Kasumi-1 (cell line): ENCODE measurements at places on chromosomes 4 and X.

- DNase-seq, result no peak
These were observed 3.0 kb downstream of the PLXNB3 start for GRCh38 chrX:153766871-153767673.

DNA sequence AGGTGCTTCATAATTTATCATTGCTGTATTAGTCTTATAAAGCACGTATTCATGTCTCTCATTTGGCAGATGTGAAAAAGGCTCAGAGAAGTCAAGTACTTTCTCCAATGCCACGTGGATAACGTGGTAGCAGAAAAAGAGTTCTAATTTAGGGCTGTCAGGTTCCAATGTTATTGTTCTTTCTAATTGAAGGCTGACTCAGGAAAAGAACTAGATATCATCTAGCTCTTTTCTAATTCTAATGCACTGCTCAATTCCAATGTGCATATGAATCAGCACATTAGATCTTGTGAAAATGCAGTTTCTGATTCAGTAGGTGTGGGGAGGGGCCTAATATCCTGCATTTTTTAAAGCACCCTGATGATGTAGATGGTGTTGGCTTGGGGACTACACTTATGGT, 22.8 kb downstream of the AGA start:
- DNase-seq, result no peak

- DNase-seq, result no peak
These were observed 130.8 kb downstream of the ANAPC10 start for GRCh38 chr4:144967161-144967560.

GRCh38 chrX:153576961-153577360, 22.0 kb downstream of the CCNQ start:
- no peak for DNase-seq

DNA sequence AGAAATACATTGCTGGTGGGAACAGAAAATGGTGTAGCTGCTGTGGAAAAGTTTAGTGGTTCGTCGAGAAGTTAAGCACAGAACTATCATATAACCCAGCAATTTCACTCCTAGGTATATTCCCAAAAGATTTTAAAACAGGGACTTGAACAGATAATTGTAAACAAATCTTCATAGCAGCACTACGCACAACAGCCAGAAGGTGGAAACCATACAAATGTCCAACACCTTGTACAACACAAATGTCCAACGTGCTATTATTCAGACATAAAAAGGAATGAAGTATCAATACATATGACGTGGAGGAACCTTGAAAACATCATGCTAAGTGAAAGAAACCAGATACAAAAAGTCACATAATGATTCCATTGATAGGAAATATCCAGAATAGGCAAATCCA, 37.9 kb downstream of the CUL4B start:
- DNase-seq, result no peak

DNA sequence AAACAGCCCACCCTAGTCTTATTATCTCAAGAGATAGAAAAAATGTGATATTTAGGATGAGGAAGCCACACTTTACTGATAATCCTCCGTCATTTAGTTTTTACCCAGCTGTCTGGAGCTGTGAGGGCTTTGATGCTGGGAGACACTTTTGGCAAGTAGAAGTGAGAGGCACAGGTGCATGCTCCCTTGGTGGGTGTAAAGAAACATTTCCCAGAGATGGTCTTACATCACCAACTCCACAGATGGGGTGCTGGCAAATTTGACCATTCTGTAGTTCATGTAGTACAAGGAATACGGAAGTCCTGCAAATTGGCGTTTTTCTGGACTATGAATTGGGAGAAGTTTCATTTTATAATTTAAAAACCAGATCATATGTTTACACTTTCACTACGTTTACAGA, 28.5 kb downstream of the TRIM61 start:
- DNase-seq, result no peak

- no peak for DNase-seq
These were observed 420.4 kb upstream of the AGA start for GRCh38 chr4:177862541-177863176.

DNA sequence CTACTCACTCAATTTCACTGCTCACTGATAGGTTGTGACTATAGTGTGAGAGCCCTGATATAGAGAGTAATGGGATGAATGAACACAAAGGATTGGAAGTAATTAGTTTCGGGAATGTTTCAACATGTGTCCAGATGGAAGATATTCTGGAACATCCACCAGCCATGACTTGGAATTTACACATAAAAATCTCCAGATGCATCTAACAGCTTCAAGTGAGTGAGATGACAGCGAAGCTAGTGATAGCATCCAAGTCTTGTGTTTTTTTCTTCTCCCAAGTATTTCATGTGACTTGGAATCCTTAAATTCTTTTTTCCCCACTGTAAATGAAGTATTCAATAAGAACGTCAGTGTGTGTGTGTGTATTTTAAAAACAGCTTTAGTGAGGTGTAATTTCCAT, 82.1 kb downstream of the CLDN34 start:
- no peak for DNase-seq

GRCh38 chrX:10111364-10112148, 45.2 kb upstream of the CLCN4 start:
- DNase-seq, result no peak

DNA sequence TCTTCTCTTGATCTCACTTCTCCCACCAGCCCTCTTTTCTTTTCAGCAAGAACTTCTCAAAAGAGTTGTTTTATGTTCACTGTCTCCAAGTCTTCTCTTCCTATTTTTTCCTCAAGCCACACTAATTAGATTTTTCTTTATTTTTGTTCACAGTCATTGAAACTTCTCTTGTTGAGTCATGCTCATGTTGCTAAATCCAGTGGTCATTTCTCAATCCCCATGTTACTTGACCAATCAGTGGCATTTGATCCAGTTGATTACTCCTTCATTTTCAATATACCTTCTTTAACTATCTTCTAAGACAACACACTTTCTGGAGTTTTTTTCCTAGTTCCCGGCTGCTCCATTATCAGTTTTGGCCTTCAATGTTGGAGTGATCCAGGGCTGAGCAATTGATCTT, 103.1 kb upstream of the LSM6 start:
- no peak for DNase-seq

GRCh38 chrX:47574076-47574546, 8.1 kb upstream of the TIMP1 start:
- DNase-seq, result no peak

DNA sequence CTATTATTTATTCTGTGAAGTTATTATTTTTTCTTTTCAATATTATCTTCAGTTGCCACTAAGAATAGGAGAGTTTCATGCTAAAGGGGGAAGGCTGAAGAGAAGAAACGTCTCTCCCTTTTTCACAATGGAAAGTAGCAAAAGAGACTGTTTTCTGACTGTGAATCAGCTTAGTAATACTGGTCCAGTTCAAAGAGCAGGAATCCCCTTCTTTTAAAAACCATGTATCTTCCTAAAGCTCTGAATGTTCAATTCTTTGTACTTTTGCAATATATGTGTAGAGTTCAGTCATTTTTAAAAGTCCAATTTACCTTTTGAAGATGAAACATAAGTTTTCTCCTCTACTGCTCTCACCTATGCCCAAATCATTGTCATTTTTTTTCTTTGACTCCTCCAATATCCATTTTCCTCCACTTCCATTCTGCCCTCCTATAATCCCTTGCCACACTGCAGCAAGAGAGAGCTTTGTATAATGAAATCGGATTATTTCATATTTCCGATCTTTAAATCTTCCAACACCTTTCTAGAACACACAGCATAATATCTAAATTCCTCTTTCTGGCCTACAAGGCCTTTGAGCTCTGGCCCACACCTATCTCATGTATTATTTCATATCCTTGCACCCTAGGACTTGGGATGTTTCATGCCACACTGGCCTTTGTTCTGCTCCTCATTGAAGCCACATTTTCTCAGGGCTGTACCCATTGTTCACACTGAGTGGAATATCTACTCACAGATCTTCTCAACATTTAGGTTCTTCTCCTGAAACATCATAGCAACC, 195.3 kb downstream of the CAMK2D start:
- no peak for DNase-seq

DNA sequence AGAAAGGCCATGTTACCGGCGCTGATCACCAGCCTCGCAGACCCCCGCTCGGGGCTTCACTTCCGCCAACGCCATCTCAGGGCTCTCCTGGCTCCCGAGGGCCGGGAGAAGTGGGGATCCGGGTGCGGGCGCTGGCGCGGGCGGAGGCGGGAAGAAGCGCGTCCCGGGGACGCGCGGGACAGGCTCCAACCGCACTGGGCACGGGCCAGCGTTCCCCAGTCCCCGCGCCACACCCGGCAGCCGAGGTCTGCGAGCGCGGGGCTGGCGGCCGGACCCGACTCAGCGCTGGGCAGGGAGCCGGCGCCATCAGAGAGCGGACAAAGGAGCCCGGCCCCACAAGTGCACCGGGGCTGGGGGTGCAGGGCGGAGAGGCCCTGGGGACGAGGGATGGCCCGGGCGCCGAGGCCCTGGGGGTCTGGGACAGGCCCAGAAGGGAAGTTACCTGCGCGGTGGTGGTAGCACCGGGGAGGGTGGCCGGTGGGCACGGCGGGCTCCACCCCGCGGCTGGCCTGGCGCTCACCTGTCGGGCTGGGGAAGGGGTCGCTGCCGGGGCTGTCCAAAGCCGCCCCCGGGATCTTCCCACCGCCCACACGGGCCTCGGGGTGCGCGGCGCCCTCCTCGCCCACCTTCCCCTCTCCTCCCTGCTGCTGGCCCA, 449 bp downstream of the CTPS2 start:
- no peak for DNase-seq

DNA sequence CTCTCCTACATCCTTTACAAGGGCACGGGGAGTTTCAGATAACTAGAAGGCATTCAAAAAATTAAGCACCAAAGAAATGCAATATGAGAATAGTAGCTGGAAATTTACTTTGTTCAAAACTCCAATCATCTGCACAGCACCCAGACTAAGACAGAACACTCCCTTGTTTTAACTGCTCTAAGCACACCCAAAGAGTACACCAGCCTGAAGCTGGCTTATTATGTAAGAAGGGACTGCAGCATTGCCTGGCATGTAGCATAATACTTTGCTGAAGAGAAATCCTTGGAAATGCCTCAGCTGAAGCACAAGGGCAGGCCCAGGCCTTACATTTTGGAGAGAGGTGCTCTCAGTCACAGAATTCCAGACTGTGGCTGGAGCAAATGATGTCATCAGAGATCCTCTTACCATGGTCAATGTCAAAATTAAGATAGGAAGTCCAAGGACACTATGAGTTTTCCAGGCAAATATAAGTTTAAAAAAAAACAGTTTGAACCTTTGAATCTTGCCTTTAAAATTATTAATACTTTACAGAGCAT, 14.8 kb downstream of the ARHGEF6 start:
- no peak for DNase-seq

GRCh38 chrX:40179283-40179682, 81.5 kb upstream of the BCOR start:
- peak; percentile 80 for DNase-seq

GRCh38 chr4:107060388-107060787, 24.3 kb upstream of the DKK2 start:
- DNase-seq, result no peak

- no peak for DNase-seq
These were observed 120.4 kb downstream of the CHIC1 start for GRCh38 chrX:73683236-73683859.

DNA sequence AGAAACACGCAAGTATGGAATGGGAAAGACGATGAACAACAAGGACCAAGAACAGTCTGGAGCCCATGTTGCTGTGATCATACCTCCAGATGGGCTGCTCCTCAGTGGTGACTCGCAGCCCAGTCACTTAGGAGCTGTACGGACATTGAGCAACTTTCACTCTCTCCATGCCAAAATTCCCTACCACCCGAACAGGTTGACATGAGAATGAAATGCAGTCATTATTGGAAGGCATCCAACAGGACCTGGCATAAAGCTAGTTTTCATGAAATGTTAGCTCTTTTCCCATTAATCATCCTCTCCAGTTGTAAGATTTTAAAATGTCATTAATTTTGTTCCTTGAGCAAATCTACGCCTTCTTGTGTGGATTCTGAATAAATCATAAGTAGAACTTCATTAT, 82.7 kb upstream of the GPM6B start:
- DNase-seq, result no peak

DNA sequence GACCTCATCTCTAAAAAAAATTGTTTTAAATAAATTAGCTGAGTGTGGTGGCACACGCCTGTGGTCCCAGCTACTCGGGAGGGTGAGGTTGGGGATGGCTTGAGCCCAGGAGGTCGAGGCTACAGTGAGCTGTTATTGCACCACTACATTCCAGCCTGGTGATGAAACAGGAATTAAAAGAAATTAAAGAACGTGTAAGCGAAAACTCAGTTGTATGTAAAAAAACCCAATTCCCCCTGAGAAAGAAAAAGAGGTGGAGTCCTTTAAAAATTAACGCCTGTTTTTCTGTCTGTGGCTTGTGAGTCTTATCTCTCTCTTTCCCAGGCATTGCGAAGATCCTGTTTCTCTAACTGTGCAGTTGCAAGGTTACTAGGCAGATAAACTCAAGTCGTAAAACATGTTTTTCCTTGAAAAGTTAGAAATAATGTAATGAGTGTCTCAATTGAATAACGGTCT, 22.1 kb downstream of the EPGN start:
- DNase-seq, result no peak

GRCh38 chr4:121462660-121463261, 81.9 kb upstream of the QRFPR start:
- DNase-seq, result peak; percentile 77

- DNase-seq, result no peak
These were observed 27.1 kb upstream of the XK start for GRCh38 chrX:37658343-37659030.

DNA sequence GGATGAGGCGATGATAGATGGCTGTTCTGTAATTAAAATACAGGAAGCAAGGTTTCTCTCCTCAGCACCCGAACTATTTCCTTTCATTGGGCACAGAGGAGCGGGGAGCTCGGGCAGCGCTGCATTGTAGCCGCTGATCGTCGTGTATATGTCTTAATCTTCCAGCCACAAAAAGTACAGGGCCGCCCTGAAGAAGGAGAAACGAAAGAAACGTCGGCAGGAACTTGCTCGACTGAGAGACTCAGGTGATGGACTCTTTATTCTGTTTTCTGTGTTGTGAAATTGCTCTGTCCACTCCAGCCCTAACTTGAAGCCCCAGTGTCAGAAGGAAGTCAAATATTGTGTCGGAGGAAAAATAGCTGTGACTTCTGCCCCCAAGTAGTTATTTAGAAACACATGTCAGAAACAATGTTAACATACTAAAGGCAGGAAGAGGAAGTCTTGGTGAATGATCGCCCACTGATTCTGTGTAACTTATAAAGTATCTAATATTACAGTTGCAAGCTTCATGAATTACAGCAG, 546 bp downstream of the ZRSR2 start:
- DNase-seq, result peak; percentile 25

DNA sequence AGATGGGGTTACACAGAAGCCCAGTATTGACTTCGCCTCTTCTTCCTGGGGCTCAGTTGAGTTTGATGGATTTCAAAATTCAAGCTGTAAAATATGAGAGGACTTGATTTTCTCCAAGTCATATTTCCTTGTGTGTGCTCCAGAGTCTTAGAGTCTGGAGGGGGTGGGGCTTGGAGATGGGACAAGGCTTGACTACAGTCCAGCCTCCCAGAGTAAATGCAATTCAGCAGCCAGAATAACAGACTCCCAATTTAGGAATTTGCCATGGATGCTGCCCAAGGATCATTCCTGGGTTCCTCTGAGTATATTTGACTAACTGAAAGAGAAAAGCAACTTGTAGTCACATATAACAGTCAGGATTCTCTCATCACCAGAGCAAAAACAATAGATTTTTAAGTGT, 53.7 kb upstream of the RBPJ start:
- no peak for DNase-seq
